ENCODE measurements at places on chromosomes 3 and 15.

- DNase-seq = no peak
Observed at GRCh38 chr15:64274341-64274950, 81.5 kb downstream of the CSNK1G1 start.

DNA sequence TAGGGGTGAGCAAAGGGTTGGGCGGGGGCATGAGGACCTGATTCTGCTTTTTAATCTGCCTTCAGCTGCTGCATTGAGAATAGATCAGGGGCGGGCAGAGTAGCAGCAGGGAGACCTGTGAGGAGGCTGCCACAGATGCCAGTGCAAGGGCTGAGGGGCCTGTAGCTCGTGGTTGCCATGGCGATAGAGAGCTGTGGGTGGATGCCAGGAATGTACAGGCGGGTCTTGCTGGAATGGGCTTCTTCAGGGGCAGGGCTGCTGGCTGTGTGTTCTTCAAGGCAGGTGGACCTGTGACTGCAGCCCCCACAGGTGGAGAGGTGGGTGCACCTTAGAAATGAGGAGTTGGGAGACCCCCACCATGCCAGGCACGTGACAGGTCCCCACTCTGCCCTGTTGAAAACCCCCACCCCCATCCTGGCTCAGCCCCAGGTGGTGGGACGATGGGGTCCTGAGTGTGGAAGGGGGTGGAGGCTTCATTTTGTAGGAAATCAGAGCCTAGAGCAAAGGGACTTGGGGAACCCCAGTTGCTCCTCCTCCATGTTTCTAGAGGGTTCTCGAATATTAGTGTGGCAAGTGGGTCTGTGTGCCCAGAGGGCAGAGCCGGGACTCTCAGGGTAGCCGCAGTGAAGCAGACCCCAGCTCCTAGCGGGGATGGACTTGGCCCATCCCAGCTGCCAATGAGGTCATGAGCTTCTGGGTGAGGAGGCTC, 38.3 kb downstream of the SLC6A6 start:
- DNase-seq = peak; percentile 56

GRCh38 chr15:97866959-97867358, 93.5 kb upstream of the ARRDC4 start:
- no peak for DNase-seq

DNA sequence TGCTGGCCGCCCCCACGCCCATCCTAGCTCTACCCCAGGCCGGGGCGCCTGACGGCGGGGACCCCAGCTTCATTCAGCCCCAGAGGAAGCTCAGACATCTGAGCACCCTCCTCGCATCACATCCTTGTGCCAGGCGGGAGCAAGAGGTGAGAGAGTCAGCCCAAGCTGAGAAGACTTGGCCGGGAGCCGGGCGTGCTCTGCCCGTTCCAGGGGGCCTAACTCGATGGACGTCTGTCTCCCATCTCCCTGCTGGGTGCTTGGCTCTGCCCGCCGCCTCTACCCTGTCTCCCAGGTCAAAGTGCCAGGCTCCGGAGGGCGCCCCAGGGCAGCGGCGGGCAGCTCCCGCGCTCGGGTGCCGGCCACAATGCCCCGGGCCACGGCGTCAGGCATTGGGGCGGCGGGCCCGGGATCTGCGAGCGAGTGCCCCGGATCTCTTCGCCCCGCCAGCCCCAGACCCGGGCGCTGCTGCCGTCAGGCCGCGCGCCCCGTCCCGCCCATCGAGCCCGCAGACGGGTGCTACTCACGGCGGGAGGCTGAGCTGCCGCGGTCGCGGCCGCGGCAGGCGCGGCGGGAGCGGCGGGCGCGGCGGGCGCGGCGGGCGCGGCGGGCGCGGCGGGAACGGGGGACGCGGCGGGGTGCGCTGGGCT, 388 bp downstream of the DAPK2 start:
- no peak for DNase-seq

GRCh38 chr3:19934098-19934566, at the start of gene EFHB:
Gene EFHB (minus strand): TSS chr3:19934217. CDS start chr3:19934018, 199 bp downstream.
- peak; percentile 80 for DNase-seq

DNA sequence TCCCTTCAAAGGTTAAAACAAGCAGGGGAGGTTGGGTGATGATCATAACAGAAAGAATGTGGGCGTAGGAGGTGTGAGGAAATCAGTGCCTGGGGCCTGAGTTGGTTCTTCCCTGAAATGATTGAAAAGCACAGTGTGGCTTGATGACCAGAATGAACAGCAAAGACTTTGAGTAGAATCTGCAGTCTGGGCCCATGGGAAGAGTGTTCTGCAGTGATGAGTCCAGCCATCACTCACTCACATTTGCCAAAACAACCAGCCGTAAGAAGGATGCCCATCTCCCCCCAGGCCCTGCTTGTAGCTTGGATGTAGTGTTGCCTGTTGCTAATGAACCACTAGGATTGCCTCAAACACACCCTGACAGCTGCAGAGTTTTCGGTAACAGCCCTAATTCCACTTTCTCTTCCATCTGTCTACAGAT, 67.9 kb downstream of the VGLL3 start:
- peak; percentile 82 for DNase-seq

DNA sequence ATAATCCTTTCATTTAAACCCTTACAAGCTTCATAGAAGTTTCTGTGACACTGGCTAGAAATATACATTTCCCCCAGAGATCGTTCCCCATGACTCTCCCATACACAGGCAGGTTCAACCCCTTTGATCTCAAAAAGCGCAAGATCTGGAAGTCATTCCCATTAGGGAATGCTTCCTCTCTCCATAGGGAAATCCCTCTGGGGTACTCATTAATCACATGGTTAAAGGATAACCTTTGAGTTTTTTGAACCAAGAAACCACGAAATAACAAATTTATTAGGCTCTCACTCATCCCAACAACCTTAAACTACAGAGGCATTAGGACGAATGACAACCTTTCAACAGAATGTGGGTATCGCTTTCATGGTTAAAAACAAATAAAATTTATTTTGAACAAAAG, 211.9 kb upstream of the PRICKLE2 start:
- no peak for DNase-seq

DNA sequence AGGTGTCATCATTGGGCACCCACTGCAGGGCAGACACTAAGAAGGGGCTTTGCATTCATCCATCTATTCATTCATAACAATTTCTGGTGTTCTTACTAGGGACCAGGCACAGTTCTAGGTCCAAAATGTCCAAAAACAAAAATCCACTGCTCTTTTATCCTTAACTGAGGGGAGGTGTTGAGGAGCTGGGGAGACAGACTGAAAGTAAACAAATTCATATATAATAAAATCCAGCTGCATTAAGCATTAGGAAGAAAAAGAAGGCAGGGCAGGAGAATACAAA, 1.1 kb downstream of the EIF4E3 start:
- no peak for DNase-seq

- peak; percentile 22 for DNase-seq
Observed at GRCh38 chr15:36479200-36479896, 100.1 kb upstream of the CDIN1 start.

- DNase-seq = no peak
Observed at GRCh38 chr3:124207873-124208485, 216.1 kb upstream of the ROPN1 start.

- peak; percentile 32 for DNase-seq
Observed at GRCh38 chr15:91116113-91117067, 16.3 kb downstream of the SV2B start.

GRCh38 chr15:33124811-33125210, 69.7 kb downstream of the FMN1 start:
- no peak for DNase-seq

GRCh38 chr15:52093539-52094510, 18.8 kb downstream of the BCL2L10 start:
- DNase-seq = peak; percentile 99

DNA sequence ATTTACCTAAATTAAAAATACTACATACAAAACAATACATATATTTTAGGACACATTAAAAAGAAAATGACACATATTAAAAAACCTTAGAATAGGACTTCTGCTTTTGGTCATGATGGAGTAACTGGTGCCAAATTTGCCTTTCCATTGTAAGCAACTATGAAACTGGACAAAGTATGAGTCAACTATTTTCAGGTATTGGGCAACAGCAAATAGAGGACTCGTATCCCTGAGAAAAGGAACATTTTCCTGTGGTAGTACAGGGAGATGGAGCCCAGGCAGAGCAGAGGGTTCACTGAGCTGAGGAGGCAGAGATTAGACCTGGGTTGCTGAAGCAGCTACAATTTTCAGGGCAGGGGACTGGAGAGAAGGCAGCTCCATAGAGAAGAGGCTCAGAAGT, 14.7 kb downstream of the CCR1 start:
- peak; percentile 40 for DNase-seq

- DNase-seq = no peak
Observed at GRCh38 chr3:49333091-49333490, 6.8 kb downstream of the USP4 start.

DNA sequence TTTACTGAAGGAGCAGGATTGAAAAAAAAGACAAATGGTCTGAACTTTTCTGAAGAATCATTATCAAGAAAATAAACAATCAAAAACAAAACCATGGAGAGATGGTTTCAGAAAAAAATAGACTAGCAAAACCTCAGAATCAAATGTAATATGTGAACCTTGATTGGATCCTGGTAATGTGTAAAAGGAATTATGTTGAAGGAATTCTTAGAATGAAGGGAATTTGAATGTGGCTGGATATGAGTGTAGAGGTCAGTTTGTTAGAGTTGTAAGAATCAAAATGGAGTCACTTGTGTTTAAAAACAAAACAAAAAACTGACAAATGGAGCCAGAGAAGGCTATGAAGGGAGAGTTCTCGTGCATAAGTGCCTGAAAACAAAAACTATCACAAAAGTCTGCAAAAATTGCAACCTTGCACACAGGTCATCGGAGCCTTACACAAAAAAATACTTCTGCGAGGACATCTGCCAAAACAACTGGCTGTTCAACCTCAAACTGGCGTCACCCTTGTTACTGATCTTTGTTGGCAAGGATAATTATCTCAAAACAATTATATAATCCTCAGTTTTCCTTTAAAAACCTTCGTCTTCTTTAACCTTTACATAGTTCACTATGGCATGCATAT, 19.1 kb upstream of the ATP13A3 start:
- no peak for DNase-seq

GRCh38 chr15:101642361-101642760, 9.8 kb downstream of the TM2D3 start:
- DNase-seq = no peak

DNA sequence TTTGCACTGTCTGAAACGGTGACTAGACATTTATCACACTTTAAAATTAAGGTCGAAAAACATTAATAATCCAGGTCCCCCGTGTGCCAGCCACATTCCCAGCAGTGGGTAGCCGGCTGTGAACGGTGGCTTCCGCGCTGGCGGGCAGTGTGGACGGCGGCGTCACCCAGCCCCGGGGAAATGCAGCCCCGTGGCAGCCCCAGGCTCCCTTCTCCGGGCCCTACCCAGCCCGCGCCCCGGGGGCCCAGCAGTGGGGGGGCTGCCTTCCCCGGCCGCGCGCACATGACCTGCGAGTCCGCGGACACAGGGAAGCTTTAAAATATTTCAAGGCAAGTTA, 25.3 kb downstream of the GABRA5 start:
- DNase-seq = no peak

GRCh38 chr15:98416222-98416855, 232.0 kb upstream of the IGF1R start:
- DNase-seq = no peak

All from RPMI7951 (cell line).